IMR-90 (cell line): ENCODE measurements at places on chromosomes 6 and 20.

GRCh38 chr6:6239598-6240581 is 80.6 kb downstream of the F13A1 start:
- no peak for DNase-seq

DNA sequence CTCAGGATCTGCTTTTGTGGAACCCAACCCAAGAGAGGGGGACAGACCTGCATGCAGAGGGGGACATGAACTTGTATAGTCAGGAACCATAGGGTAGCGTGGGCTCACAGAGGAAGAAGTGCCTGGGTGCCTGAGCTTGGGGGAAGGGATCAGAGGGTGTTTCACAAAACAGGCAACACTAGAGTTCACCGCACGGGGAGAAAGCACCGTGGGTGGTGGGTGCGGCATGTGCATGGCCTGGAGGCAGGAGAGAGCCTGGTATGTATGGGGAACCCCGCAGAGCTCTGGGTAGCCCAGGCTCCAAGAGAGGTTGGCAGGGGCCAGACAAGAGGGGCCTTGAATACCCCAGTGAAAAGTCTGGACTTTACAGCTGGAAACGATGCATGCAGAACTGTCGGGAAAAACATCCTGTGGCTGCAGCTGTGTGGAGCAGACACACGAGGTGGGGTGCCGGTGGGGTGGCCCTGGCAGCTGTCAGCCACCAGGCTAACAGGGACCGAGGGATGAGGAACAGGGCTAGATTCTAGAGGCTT is 6.7 kb upstream of the EMILIN3 start:
- DNase-seq, result no peak

DNA sequence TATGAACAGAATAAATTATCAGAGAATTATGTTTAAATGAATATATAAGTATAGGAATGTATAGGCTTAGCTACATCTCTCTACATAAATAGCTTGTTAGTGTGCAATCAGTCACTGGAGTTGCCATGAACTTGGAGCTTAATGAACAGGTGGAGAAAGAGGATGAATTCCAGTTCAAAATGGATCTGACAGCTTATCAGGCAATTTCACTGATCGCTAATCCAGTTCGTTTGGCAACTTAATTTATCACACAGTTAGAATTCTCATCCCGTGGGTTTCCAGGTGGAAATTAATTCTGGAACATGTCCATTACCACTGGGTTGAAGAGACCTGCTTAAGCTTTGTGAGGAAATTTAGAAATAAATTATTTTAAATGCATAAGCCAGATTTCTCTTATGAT is 118.1 kb downstream of the MACROD2 start:
- no peak for DNase-seq

- no peak for DNase-seq
Observed at GRCh38 chr6:148649454-148649963, 97.3 kb upstream of the UST start.

GRCh38 chr20:56414842-56415765 is 3.0 kb downstream of the CASS4 start:
- peak; percentile 97 for DNase-seq

- DNase-seq, result no peak
Observed at GRCh38 chr20:44800391-44801046, 9.8 kb downstream of the RIMS4 start.

- DNase-seq, result no peak
Observed at GRCh38 chr6:135850882-135851281, 619 bp upstream of the PDE7B start.

- no peak for DNase-seq
Observed at GRCh38 chr6:109383438-109383940, 1.2 kb upstream of the CD164 start.

- peak; percentile 65 for DNase-seq
Observed at GRCh38 chr6:131029626-131030297, 33.3 kb downstream of the EPB41L2 start.

DNA sequence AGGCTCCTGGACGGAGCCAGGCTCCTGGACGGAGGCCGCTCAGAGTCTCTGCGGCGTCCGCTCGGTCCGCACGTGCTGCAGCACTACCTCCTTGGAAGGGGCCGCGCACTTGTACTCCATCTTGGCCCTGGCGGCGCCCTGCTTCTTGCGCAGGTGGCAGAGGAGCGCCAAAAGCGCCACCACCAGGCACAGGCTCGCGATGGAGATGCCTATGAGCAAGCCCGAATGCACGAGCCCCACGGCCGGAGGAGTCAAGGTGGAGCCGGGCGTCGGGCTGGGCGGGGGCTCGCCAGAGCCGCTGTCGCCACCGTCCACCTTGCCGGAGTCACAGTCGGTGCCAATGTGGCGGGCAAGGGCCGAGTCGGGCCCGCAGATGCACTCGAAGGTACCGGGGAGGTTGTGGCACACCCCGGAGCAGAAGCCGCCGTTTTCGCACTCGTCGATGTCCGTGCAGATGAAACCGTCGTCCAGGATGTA is 1.7 kb downstream of the THBD start:
- no peak for DNase-seq

GRCh38 chr6:40586369-40587201 is 579 bp downstream of the LRFN2 start:
- no peak for DNase-seq
